Temporal lobe (tissue), 4 donors: ENCODE measurements at places on chromosomes 3 and 15. TPM values are rescaled to one million over a fixed set of nuclear protein-coding genes. Genes with fewer than 3 reads are reported as not detected.

Gene GPR156
- total RNA-seq = 4.2 TPM

Gene DUOXA2
- total RNA-seq = not detected

Gene PPARG
- 1.7 TPM for total RNA-seq

Gene PLA2G4F
- total RNA-seq = not detected

Gene TMIE
- total RNA-seq = 2.0 TPM

Gene KCNMB3
- 1.7 TPM for total RNA-seq

Gene PRKCD
- 0.98 TPM for total RNA-seq

Gene FAM107A
- total RNA-seq = 32.2 TPM

Gene PDE8A
- total RNA-seq = 10.3 TPM

Gene THAP10
- total RNA-seq = 3.9 TPM

Gene PLCB2
- 3.0 TPM for total RNA-seq

Gene TMED3
- 17.5 TPM for total RNA-seq

Gene C3orf20
- not detected for total RNA-seq

Gene DZIP1L
- 4.9 TPM for total RNA-seq

Gene COL6A6
- total RNA-seq = 0.49 TPM

Gene NMNAT3
- 7.4 TPM for total RNA-seq

Gene ISL2
- total RNA-seq = not detected

Gene VEPH1
- total RNA-seq = 14.3 TPM

Gene GABRB3
- 102 TPM for total RNA-seq
